HEK293T (cell line): ENCODE measurements at places on chromosomes 5 and 9.

DNA sequence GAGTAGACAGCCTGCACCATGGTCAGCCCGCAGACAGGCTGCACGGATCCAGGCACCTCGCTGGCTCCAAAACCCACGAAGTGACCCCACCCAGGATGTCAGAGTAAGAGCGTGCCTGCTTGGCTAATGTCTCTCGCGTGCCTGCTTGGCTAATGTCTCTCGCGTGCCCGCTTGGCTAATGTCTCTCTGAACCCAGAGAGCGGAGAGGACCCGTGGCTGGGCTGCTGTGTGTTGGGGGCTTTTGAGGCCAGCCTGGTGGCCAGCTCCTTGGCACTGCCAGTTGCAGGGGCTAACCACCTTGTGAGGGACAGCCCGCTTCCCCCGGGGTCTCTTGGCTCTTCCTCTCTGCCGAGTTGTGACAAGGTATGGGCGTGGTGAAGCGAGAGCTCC is 8.9 kb upstream of the RXRA start:
- DNase-seq: no peak

GRCh38 chr5:38029397-38030065 is 189.7 kb upstream of the GDNF start:
- no peak for DNase-seq

- DNase-seq: no peak
These were observed 52.2 kb upstream of the CKMT2 start for GRCh38 chr5:81180780-81181460.

DNA sequence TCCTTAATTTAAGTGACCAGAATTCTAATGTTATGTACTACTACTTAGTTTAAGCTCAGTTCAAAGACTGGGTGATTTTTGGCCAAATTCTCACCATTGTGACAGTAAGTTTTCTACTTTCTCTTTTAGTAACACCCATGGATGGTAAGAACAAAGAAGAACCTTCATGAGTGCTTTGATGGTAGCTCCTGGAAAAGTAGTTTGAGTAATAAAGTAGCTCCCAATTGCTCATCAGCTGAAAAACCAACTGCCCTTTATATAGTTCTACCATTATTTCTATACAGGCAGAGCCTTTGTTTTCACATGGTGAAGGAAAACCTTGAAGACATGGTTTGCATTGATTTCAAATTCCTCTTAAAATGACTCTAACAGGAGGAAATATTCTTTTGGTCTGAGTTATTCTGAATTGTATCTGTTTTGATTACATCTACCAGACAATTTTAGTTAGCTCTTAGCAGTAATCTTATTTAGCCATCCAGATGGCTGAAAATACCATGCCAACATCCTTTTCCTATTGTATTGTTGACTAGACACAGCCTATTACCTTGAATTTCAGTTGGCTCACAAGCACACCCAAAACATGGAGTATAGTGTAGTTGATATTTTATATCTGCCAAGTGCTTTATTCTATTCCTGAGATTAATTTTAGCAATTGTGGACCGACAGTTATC is 23.7 kb upstream of the STARD4 start:
- DNase-seq: no peak

GRCh38 chr9:26033336-26033735 is 355.1 kb upstream of the TUSC1 start:
- no peak for DNase-seq

DNA sequence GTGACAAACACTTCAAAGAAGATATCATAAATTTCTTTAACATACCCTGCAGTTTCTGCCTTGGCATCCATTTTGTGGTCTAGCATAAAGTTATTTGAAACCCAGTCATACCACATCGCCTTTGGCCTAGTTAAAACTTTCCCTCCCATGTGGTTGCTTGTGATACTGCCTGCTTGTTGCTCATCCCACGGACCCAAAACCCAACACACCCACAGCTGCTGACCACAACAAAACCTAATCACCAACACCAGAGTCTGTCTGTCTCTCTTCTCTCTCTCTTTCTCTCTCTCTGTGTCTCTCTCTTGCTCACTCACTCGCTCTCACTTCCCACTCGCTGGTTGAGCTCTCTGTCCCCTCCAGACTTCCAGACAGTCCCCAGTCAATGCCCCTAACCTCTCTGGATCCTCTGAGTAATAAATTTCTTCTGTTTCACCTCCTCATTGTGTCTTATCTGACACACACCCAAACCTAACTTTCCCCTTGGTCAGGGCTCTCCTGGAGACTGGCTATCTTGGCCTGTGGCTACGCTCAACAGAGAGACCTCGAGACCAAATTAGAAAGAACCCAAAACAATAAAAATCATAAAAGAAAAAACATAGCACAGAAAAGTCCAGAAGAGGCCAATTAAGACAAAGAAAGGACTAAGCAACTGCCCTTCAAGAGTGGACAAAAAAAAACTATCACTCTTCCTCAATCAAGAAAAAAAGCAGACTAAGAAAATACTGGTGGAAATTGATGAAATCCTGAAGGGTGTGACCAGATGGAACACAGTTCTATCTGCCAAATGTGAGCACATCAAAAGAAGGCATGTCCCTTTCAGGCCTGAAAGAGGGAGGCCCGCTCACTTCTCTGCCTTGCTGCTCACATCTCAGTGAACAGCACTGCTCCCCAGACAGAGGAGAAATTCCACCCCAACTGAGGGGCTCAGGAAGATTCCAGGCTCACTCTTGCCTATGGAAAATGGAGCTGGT is 41.5 kb downstream of the TTLL11 start:
- DNase-seq: no peak

- no peak for DNase-seq
These were observed 426.3 kb upstream of the TLE4 start for GRCh38 chr9:79145442-79145841.
